ENCODE measurements at places on chromosomes 1 and 21.

DNA sequence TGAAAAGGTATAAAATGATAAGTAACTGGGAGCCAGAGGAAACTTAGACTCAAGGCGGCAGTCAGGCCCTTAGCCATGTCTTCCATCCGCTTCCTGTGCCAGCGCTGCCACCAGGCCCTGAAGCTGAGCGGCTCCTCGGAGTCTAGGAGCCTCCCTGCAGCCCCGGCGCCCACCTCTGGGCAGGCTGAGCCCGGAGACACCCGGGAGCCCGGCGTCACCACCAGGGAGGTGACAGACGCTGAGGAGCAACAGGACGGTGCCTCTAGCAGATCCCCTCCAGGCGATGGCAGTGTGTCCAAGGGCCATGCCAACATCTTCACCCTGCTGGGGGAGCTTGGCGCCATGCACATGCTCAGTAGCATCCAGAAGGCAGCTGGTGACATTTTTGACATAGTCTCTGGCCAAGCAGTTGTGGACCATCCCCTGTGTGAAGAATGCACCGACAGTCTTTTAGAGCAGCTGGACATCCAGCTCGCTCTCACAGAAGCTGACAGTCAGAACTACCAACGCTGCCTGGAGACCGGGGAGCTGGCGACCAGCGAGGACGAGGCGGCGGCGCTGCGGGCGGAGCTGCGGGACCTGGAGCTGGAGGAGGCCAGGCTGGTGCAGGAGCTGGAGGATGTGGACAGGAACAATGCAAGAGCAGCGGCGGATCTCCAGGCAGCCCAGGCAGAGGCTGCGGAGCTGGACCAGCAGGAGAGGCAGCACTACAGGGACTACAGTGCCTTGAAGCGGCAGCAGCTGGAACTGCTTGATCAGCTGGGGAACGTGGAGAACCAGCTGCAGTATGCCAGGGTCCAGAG is at the start of gene BECN2:
Gene BECN2 (plus strand): TSS at position 76 of the 803 bp plus-strand sequence. CDS start 0 bp downstream, at position 76.
- DNase-seq = no peak

DNA sequence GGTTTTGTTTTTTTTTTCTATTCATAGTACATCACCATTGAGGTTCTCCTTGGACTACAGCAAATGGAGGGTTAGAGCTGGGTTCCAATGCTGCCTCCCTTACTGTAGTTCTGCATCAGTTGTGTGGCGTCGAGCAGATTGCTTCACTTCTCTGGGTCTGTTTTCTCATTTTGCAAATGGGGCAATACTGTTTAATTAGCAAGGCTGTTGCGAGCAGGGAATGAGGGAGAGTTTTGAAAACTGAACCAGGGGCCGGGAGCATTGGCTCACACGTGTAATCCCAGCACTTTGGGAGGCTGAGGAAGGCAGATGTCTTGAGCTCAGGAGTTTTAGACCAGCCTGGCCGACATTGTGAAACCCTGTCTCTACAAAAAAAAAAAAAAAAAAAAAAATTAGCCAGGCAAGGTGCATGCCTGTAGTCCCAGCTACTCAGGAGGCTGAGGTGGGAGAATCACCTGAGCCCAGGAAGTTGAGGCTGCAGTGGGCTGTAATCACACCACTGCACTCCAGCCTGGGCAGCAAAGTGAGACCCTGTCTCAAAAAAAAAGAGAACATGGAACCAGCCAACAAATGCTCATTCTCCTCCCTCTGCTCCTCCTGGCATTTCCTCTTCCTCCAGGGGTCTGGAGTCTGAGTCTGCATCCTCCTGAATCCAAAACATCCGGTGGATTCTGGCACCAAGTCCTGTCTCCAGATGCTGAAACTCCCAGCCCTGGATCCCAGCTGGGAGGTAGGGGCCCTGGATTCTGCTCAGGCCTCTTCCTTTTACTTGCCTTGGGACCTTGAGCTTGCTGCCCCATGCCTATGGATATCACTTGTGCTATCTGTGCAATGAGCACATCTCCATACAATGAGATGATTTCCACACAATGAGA is 3.7 kb upstream of the PLOD1 start:
- DNase-seq = no peak

DNA sequence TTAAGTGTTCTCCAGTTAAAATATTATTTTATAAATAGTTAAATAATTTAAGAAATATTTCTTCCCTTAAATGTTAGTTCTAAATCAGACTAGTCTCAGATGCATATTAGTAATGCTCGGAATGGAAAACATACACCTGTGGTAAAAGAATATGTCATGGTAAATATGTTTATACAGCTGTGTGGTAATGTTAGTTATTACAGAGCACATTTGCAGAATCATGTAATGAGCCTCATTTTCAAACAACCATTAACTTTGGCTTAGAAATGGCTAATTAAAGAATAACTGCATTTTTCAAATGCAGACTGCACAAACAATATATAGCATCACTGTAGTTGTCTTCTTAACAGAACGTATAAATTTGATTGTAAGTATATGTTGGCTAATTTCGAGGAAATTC is 90.3 kb downstream of the DISP1 start:
- no peak for DNase-seq

DNA sequence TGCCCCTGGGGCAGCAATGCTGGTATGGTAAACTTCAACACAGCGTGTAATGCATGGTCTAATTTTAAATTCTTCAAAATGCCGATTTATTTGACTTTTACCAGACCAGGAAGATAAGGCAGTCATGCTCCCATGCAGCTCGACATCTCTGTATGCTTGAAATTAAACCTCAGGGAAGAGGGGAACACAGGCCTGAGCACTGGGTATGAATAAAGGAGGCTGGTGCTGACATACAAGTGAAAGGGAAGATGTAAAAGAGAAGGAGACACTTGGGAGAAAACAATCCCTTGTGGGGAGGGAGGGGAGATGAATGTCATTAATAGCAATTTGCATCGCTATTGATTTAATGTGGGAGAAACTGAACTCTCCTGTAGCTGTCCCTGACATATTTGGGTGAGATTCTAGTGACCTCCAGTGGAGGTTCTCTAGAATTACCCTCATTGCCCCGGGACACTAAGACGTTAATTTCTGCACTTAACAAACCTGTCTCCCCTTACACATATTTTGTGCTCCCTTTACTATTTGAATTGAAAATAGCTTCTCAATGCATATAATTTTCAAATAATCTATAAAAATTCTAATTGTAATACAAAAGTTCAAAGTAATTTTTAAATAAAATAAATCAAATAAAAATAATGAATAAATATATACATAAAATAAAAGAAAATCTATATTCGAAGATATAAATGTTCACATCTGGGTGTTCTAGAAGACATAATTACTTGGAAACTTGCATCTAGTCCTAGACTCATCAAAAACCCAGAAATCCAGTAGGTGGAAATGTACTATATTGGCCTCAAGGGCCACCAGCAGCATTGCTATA is 283.1 kb downstream of the LMX1A start:
- no peak for DNase-seq

DNA sequence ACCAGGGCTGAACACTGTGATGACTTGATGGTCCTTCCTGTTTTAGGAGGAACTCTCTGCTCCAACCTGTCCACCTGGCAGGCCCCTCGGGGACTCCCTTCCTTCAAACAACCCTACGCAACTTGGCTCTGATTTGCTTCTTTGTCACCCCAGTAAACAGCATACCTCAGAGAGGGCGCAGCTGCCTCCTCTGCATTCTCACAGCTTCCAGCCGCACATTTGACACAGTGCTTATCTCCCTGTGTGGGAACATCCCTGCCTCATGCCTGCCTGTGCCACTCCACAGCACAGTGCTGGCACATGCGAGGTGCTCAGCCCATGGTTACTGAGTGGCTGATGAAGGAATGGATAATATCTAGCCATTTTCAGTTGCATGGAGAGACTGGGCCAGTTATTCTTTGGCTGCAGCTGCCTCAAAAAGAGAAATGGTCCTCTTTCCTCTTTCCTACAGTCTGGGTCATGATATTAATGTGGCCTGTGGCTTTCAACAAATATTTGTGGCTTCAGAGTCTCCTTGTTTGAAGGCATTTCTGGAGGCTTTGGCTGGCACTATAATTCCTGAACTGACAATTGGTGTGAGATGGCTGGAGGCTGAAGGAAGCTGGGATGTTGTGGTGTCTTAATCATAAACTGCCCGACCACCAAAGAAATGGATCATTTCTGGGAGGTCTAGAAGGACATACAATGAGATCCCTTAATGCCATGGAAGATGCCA is 77.9 kb downstream of the TENT5C start:
- no peak for DNase-seq

- no peak for DNase-seq
Observed at GRCh38 chr21:44919913-44920693, 596 bp downstream of the ITGB2 start.

DNA sequence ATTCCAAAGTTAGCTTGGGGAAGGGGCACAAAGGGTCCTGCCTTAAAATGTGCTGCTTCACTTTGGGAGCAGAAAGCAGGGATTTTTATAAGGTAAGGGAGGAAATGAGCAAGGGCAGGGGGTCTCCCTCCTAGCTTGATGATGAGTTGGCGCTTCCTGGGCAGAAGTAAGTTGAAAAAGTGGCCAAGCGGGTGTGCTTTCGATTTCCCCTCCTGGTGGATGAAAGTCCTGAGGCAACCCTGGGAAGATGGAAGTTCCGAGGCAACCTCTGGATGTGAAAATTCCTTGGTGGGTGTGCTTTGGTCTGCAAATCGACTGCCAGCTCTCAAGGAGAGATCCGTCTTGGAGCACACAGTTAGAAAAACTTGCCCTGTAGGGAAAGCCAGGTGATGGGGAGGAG is 41.7 kb upstream of the CD2 start:
- DNase-seq = no peak

DNA sequence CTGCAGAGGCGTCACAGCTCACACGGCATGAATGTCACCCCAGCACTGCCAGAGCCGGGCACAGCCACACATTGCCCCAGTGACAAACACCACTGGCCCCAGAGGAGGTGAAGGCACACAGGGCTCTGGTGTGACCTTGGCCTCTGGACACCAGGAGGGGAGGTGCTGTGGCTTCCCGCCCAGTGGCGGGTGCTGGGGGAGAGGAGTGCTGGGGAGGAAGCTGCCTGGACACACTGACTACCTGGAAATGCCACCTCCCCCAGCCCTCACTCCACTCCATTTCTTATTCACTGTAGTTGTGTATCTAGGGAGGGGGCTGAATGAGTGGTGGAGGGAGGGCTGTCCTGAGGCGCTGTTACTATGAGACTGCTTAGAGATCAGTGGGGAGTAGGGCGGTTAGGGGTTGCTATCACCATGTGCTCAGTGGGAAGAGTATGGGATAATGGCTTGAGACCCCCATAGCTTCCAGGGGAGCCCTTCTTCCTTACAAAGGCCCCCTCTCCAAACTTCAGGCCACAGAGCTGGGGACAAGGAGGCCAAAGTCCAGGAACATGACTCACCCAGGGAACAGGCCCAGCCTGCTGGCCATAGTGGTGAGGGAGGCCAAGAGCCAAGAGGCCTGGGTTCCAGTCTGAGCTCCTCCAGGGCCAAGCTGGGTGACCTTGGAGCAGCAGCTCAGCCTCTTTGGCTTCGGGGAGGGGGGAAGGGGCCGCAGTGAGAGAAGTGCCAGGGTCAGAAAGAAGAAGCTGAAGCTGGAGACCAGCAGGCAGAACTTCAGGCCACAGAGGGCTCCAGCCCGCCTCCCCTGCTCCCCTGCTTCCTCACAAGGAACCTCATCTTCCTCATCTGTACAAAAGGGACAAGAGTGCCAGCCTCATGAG is 40.1 kb downstream of the AHDC1 start:
- DNase-seq = no peak

GRCh38 chr1:39722495-39722894 is 16.2 kb upstream of the PPIE start:
- no peak for DNase-seq

DNA sequence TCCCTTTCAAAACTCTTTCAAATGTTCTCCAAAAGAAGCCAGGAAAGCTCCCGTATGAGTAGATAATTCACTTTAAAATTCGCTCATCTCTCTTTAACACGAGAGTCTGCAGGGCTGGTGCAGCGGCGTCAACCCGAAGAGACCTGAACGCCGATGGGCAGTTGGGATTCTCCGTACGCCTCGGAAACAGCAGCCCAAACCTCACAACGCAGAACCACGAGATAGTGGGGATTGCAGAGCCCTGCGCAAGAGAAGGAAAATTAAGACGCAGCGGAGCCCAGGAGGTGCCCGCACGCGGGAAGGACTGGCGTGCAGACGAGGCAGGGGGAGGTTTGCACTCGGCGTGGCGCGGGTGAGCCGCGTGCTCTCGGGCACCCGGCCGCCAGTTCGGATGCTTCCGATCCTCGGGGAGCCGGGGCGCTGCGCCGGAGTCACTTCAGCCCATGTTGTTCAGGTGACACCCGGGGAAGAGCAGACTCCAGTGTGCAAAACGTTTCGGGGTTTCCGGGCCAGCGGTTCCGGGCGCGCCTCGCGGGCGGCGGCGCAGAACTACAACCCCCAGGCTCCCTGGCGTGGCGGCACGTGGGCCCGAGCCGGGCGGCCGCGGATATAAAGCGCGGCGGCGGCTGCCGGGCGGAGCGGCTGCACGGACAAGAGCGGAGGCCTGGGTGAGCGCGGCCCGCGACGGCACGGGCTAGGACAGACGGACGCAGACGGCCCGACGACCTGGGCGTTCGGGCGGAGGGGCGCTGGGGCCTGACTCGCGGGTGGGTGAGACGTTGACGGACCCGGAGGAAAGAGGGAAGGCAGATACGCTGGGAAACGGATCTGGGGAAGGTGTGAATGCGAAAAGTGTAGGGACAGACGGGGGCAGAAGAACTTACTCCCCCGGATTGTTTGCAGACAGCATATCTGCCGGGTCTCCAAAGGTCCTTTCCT is at the start of gene NPL:
Gene NPL (plus strand): TSS at position 636 of the 939 bp plus-strand sequence. CDS start 4,599 bp downstream, outside the sequence.
- peak; percentile 96 for DNase-seq

DNA sequence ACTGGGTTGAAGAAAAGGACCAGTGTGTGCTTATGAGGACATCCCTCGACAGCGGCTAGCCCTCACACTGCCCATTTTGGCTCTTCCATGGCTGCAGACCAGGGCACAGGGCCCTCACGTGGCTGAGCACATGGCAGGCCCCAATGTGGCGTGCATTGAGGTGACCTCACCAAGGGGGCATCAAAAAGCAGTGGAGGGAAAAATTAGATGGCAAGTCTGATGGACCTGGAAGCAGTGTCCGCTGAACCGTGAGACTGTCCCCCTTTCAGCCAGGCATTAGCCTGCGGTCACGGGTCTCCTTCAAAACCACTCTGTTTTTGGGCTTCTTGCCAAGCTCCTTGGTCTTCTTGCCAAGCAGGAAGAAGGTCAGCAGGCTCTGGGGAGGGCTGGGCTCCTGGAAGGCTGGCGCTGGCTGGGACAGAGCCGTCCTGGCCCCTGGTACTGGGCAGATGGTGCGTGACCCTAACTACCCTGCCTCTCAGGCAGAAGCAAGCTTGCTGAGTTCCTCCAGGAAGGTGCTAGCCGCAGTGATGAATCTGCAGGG is 30.8 kb downstream of the TRIM67 start:
- no peak for DNase-seq

DNA sequence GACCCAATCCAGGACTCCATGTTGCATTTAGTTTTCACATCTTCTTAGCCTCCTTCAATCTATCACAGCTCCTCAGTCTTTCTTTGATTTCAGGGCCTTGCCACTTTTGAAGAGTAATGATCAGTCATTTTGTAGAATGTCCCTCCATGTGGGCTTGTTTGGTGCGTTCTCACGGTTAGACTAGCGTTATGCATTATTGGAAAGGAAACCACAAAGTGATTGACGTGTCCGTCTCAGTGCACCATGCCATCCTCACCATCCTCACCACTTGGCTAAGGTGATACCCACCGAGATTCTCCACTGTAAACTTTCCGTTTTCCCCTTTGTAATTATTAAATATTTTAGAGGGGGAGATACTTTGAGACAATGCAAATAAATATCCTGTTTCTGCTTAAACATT is 59.6 kb upstream of the OLIG2 start:
- no peak for DNase-seq

GRCh38 chr1:119587341-119587740 is 60.7 kb downstream of the ZNF697 start:
- DNase-seq = no peak

Measured in mesenteric fat pad (tissue), 1 donor.